ENCODE measurements at places on chromosomes 16 and 17.
A peak's percentile ranks its signal among the peaks of the same experiment; 100 is the strongest.

- no peak for DNase-seq
Measured at GRCh38 chr17:82204831-82205719, 7.6 kb downstream of the CCDC57 start.

DNA sequence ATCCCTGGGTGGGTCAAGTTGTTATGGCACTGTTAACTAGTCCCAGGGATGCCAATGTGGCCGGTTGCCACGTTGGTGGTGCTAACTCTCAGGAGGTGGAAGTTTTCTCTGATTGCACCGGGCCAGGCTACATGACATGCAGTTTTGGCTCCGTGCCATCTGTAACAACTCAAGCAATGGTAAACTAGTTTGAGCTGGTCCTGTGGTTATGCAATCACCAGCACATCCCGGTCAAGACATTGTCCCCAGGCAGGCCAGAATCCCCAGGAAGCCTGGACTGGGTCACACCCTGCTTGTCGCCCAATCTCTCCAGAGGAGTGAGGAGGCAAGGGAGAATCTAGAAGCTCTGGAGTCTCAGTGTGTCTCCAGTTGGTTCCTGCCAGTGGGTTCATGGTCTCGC lies 10.1 kb upstream of the CCL17 start:
- no peak for DNase-seq

DNA sequence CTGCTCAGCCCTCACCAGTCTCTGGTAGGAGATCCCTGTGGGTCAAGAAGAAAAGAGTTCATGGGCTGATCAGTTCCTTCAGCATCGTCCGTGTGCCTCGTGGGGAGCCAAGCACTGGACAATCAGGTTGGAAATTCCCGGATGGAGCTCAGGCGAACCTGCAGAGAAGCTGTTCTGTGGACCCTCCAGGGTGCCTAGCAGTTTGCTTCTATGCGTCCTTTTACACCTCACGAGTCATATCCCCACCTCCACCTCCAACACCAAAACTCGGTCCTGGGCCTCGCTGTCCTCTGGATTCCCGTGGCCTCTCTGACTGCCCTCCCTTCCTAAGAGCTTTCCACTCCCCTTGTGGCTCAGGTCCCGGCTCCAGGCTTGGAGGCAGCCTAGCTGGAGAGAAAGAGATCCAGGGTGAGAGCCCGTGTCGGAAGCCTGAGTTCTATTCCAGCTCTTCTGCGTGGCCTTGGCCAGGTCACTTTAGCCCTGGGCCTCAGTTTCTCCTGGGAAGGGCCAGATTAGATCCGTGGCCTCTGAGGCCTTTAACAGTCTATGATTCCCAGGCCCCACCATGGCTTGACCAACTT lies 26.2 kb upstream of the PIK3R6 start:
- DNase-seq, result no peak

DNA sequence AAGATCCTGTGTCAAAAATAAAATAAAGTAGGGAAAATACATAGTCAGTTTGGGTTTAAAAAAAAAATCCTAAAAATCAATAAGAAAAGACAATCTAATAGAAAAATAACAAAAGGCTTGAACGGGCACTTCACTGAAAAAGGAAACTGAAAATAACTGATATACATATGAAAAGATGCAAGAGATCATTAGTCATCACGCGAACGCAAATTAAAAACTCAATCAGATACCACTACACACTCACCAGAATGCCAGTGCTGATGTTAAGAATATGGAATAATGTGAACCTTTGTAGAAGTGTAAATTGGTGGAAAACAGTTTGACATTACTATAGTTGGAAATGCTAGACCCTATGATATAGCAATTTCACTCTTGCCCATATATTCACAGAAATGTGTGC lies 14.6 kb downstream of the GNGT2 start:
- DNase-seq, result no peak

GRCh38 chr16:381789-382717 lies at the start of gene PGAP6:
Gene PGAP6 (minus strand): TSS chr16:381978. CDS start chr16:381821, 157 bp downstream.
- peak; percentile 46 for DNase-seq

DNA sequence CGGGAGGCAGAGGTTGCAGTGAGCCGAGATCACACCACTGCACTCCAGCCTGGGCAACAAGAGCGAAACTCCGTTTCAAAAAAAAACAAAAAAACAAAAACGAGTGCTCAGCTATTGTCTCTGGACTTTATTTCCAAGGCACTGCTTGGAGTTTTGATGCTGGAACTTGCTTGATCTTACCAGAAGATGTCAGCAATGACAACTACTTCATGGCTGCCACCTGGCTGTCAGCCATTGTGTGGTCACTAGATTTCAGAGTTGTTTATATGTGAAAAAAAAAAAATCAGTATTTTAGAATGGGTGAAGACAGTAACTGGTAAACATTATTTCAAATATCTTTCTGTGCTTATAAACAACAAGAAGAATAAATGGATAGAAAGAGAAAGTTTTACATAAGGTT lies 26.3 kb upstream of the OR4D1 start:
- DNase-seq, result peak; percentile 82

GRCh38 chr17:81511804-81512561 lies 616 bp downstream of the ACTG1 start:
- no peak for DNase-seq

- DNase-seq, result no peak
Measured at GRCh38 chr17:15942207-15942833, 2.6 kb upstream of the ADORA2B start.

- no peak for DNase-seq
Measured at GRCh38 chr16:88538366-88539060, 31.7 kb upstream of the ZC3H18 start.

- DNase-seq, result peak; percentile 85
Measured at GRCh38 chr17:64024215-64024654, 3.8 kb upstream of the ICAM2 start.

- peak; percentile 68 for DNase-seq
Measured at GRCh38 chr17:64117981-64118979, 11.7 kb downstream of the ERN1 start.

GRCh38 chr16:75580-76501 lies 2.2 kb upstream of the MPG start:
- DNase-seq, result peak; percentile 91

DNA sequence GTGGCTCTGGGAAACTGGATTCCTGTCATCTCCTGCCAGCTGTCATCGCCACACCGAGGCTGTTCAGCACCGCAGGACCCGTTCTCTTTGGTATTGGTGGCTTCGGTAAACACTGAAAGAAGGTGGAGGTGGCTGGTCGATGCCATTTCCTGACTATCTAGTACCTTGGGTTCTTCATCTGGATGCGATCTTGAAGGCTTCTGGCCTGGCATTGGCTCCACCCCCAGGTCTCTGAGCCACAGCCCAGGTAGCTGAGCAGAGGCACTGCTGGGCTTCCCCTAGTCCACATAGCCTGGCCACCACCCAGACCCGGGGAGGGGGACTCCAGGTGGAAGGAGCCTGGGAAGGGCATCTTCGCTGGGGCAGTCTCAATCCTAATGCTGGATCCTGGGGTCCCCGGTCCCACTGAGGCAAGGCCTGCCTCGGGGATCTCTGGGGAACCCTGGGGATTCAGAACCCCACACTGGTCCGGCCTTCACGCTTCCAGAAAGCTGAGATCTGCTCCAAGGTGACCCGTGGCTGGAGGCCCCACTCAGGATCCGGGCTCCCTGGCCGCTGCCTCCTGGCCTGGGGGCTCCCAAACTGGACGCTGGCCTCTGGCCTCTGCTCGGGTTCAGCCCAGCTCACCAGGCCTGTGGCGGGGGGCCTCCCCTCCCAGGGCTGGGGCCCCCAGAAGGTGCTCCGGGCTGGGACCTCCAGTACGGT lies 1.8 kb downstream of the C16orf54 start:
- DNase-seq, result no peak

DNA sequence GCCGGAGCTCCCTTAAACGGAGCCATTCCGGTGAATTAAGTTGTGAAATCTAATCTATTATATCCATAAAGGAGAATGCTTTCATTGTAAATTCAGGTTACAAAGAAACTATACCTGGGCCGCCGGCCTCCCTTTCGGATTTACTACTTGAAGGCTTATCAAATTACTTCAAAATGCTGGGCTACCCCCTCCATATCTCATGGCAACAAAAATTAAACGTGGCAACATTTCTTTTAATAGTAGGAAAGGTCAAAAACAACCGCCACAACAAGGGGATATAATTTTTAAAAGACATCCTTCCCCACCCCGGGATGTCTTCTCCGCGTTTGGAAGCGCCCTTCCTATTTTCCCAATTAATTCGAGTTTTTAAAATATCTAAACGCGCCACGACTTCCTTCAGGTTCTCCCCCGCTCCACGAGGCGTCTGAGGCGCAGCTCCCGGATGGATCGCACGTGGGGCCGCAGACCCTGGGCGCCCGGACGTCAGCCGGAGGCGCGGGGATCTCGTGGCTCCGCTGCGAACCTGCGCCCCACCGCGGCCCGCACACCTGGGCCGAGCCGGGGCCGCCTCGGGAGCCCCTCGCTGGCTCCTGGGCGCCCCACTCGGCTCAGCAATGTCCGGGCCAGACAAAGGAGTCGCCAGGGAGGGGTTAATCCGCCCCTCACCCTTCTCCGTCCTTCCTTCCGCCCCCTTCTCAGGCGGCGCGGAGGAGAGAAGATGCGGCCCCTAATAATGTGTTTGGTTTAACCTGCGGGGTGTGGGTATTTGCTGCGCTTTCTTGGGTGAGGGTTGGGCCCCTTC lies 47.4 kb upstream of the SLC38A10 start:
- DNase-seq, result no peak

GRCh38 chr16:73457851-73458250 lies 409.9 kb upstream of the ZFHX3 start:
- no peak for DNase-seq

- no peak for DNase-seq
Measured at GRCh38 chr17:83101805-83102480, 22.5 kb downstream of the METRNL start.

GRCh38 chr17:37458805-37459204 lies 30.9 kb upstream of the DUSP14 start:
- no peak for DNase-seq

GRCh38 chr16:7646821-7647500 lies 314.3 kb downstream of the RBFOX1 start:
- no peak for DNase-seq

- DNase-seq, result peak; percentile 68
Measured at GRCh38 chr17:63082273-63082861, 116.3 kb downstream of the TANC2 start.

- DNase-seq, result no peak
Measured at GRCh38 chr17:30920683-30921543, 832 bp upstream of the ADAP2 start.

Data from hematopoietic multipotent progenitor cell (in vitro differentiated cells).